Activated T-helper 9 cell treated with anti-CD3 and anti-CD28 coated beads, Interleukin-2, amount 50 U/mL, for 16 hours (primary cell): ENCODE measurements at places on chromosomes 2 and 18.

DNA sequence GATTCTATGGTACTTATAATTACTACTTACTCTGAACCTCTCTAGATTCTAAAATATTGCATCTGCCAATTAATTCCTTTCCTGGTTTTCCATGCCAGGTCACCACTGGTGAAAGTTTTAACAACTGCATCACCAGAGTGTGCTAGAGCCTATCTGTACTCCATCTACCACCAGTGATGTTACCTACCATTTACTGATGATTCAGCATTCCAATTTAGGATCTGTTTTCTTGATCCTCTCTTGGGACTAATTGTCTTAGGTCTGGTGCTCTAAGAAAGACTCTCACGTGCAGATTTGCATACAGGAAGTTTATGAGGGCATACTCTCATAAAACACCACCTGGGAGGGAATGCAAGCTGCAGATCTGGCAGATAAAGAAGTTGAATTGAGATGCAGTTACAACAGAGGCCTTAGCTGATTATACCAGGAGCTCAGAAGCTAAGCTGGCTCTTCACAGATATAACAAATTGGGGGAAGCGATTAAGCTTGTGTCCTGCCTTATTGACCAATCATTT, 347.6 kb upstream of the VRK2 start:
- no peak for DNase-seq

GRCh38 chr18:38076346-38077070, 510.9 kb upstream of the CELF4 start:
- DNase-seq, result no peak

DNA sequence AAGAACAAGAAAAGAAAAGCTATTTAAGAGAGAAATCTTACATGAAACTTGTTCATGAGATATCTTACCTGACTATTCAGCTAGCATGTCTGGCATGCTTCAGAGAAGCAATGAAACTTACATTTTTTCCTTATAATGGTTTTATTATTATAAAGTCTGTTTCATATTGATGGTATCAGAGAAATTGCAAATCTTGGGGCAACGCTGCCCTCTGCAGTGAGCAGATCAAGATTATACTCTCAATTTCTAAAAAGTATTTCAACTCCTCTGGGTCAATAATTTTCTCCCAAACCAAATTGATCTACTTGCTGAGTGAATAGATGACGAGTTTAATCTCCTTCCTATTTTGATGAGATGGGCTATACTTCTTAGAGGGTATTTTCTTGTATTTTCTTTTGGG, 235.6 kb downstream of the NUP35 start:
- DNase-seq, result no peak

GRCh38 chr2:100268986-100269385, 53.3 kb downstream of the LONRF2 start:
- no peak for DNase-seq

- no peak for DNase-seq
These were observed 33.0 kb downstream of the VAPA start for GRCh38 chr18:9946831-9947230.

- no peak for DNase-seq
These were observed 787.9 kb upstream of the RAB6C start for GRCh38 chr2:129191530-129191929.

DNA sequence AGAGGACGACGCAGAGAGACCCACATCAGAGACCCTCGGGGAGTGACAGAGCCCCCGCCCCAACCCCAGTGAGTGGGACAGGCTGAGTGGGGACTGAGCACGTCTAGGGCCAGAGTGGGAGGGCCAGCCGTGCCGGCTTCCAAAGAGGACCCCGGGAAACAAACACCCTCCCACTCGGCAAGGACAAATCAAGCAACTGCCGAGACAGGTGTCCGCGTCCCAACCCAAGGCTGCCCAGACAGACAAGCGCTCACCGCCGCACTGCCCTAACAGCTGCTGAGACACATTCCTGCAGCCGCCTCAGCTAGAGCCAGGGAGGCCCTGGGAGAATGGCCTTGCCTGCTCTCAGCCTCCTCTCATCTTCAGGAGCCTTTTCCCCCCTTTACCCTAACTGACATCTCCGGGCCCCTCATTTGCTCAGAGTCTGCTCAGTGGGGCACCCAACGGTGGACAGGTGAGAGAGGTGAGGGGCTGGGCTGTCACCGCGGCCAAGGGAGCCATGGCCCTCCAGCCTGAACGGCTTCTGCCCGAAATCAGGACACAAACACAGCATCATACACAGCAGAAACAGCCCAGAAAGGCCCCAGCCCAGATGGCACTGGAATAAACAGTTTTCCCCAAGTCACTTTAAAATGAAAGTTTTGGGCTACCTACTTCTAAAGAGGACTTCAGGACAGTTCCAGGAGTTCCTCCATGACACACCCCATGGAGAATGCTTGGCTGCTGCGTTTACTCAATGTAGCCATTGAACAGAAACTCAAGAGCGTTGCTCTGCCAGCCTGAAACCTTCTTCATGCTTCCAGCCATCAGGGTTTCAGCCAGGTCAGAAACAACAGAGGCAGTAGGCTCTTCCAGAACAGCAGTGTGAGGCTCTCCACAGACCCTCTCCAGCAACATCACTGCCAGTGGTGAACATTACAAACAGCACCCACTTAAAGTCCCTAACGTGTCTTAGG, 23.6 kb downstream of the SLC66A2 start:
- no peak for DNase-seq

- no peak for DNase-seq
These were observed 72.0 kb upstream of the TMEM178A start for GRCh38 chr2:39593439-39594393.

DNA sequence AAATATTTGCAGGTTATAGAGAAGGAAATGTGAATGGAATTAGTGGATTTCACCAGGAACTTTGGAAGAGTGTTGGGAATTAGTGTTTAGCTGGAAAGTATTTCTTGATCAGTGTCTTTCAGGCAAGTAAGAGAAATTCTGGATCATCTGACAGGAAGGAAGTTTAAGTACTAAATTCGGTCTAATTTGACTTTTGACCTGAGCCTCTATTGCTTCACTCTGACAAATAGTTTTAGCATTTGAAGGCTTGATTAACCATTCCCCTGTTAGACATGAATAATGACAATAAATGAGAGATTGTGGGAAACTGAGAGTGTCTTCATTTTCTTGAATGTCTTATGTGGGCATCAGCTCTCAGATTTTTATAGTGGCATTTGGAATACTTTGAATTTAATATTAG, 16.0 kb downstream of the CCNT2 start:
- DNase-seq, result no peak

GRCh38 chr2:64063924-64064331, 44.7 kb upstream of the VPS54 start:
- DNase-seq, result no peak

- DNase-seq, result no peak
These were observed 32.7 kb upstream of the SCYGR2 start for GRCh38 chr2:227566012-227566411.

- no peak for DNase-seq
These were observed 79.4 kb upstream of the ZNF532 start for GRCh38 chr18:58785171-58785805.

DNA sequence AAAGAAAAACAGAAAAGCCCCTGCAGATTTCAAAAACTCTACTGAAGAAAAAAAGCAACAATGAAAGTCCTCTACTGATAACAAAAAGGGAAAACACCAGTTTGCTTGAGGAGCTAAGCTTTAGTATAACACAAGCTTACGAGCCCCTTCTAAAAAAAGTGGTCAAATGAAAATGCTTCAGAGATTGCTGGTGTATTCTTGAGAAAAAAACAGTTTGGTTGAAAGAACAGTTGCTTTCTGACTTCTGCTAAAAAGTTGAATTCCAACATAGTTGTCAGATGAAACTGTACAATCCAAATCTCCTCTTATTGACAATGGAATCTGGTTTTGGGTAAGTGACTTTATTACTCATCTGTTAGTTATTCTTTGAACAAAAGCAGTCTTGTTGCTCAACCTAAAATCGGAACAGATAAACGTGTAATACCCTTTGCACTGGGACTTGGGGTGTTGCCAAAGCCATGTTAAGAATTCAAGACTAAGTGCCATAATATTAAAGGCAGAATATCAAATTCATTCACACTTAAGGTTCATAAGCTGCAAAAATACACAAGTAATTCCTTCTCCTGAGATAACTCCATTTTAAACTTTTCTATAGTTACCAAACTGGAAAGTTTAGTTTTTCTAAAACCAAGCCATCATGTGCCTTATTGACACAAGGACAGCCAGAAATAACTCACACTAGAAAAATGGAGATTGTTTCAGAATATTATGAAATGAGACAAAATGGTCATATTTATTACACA, 45.3 kb upstream of the SPAG16 start:
- no peak for DNase-seq

GRCh38 chr18:50369672-50370071, 5.2 kb upstream of the SKA1 start:
- DNase-seq, result no peak

DNA sequence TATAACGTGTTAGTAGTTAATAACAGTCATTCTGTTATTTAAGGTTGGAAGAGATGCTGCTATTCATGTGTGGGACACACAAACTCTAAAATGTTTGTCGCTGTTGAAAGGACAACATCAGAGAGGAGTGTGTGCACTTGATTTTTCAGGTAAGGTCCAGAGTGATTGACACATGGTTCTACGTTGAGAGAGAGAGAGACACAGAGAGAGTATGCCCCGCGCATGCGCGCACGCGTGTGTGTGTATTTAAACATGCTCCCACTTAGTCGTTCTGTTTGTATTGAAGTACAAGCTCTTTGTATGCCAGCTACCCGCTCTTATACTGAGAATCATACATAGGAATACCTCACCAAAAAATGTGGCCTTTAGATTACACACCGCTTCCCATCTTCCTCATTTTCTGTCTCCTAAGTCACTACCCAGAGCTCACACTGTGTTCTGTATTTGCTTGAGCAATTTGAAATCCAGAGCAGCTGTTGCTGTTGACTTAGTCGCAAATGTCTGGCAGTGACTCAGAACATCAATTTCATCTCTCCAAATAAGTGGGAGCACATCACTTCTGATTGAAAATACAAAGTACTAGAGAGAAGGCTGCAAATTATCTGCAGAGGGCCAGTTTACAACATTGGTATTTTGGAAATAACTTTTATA, 148.1 kb downstream of the EML6 start:
- DNase-seq, result no peak

GRCh38 chr2:105937498-105938097, 192.9 kb downstream of the NCK2 start:
- DNase-seq, result no peak

DNA sequence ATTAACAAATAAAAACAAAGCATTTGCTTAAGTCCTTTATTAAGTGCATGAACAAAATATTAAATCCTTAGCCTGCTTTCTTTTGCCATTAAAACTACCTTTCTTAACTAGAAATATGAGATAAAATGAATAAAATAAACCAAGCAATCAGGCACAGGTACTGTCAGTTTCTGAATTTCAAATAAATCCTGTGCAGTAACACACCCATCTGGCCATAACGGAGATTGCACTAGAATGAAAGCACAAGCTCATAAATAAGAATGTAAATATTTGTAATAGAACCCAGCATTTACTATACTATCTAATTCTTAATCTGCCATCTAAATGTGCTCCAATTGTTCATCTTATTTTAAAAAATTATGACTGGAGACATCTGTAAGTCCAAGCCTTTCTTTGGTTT, 31.9 kb downstream of the PRKRA start:
- DNase-seq, result no peak

DNA sequence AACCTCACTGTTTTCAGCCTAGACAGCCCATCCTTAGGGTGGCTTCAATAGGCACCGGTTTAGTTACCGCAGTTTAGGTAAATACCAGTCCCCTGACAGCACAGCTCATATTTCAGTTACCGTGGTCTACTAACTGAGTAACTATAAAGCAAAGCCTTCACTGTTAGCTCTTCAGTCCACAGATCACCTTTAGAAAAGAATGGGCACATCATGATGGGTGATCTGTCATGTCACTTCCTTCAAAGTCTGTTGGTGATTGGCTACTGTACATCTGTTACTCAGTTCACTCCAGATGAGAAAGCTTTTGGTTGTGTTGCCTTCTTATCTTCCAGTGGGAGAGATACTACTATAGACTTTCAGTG, 21.0 kb downstream of the SLC20A1 start:
- no peak for DNase-seq

DNA sequence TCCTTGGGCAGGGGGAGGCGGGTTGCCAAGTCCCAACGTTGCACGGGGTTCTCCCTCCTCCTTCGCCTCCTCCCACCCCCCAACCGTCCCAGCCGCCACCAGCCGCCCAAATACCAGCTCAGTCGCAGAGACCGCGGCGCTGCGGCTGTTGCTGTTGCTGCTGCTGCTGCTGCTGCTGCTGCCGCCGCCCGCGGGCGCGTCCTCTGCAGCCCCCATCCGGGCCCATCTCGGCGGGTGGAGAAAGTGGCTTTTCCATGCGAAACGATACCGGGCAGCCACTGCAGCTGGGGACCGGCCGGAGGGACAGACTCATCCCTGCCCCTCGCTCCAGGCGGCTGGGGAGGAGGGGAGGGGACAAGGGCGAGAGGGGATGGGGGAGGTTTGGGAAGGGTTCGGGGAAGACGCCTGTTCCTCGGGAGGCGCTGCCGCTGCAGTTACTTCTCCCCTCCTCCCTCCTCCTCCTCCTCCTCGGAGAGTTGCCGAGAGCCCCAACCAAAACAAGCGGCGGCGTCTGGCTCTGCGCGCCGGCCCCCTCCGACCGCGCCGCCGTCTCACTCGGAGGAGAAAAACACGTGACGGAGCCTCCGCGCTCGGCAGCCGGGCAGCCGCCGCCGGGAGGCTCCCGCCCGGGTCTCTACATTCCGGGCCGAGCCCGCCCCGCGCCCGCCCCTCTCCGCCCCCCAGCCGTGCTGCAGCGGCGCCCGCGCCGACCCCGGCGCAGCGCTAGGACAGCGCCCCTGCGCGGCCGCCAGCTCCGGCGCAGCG, at the start of gene IRS1:
IRS1 (minus strand) TSS at position 610 of the 765 bp plus-strand sequence. CDS start 1,082 bp downstream, outside the sequence.
- DNase-seq, result peak; percentile 31

GRCh38 chr2:6828299-6828584, 37.5 kb downstream of the CMPK2 start:
- no peak for DNase-seq

DNA sequence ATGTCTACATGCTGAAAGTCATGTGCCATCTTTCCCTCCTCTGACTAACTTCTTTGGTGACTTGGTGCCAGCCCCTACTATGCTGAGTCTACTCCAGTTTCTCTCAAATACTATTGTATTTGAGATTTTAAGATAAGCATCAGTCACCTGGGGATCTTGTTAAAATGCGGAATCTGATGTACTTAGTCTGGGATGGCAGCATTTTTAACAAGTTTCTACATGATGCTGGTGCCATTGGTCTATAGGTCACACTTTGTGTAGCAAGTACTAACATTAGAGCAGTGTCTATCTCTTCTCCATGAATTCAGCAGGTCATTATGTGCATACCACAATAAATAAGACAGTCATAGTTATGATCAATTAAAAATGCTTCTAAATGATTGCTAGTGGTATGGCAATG, 106.9 kb downstream of the CERS6 start:
- DNase-seq, result no peak

DNA sequence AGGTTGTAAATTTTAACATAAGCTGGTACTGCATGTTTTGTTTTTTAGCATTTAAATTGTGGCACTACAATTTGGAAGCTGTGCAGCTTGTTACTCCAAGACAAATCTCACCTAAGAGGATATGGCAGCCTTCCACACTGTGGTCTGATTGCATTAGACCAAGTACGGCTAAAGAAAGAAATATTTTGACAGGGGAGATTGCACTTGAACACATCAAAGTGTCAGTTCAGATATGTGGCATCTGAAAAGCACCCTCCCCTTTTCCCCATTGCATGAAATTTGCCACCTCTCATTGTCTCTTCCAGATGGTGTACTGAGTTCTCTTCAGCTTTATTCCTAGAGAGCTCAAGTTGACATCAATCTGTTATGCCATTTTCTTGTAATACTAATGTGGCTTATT, 295.9 kb downstream of the ERBB4 start:
- no peak for DNase-seq
